Mucosa of gallbladder (tissue), 1 donor: ENCODE measurements at places on chromosomes 4 and X. TPM values are rescaled to one million over a fixed set of nuclear protein-coding genes. Genes with fewer than 3 reads are reported as not detected.
A peak's percentile ranks its signal among the peaks of the same experiment; 100 is the strongest.

DNA sequence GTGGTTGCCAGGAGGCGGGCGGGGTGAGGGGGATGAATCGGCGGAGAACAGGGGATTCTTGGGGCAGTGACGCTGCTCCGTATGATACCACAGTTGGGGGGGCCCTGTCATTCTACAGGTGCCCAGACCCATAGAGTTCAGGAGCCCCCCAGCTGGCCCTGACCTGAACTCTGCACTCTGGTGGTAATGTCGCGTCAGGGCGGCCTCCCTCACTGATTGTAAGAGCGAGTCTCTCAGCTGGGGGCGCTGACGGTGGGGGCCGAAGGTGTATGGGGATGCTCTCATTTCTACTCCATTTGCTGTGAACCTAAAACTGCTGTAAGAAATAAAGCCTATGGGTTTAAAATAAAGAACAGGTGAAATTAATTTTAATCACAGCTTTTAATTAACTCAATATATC, 91.8 kb upstream of the PSAPL1 start:
- DNase-seq = no peak

The ADAMTS3 gene
- total RNA-seq = 0.40 TPM

DNA sequence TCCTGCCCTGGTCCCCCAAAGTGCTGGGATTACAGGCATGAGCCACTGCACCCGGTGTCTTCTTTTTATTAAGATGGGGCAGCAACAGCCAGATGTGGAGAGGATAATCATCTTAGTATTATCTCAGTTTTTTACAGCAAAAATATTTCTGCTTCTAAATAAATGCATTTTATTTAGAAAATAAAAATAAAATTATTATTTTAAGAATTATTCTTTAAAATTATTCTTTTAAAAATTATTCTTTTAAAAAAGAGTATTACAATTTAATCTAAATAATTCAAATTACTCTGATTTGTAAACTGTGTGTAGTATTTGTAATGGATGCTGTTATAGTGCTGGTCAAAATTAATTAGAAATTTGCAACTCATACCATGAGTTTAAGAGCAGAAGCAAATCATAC, 67.6 kb downstream of the ARFIP1 start:
- DNase-seq = no peak

The NAP1L2 gene
- 4.4 TPM for total RNA-seq

- DNase-seq = no peak
Observed at GRCh38 chr4:15007201-15007600, 4.9 kb downstream of the CPEB2 start.

DNA sequence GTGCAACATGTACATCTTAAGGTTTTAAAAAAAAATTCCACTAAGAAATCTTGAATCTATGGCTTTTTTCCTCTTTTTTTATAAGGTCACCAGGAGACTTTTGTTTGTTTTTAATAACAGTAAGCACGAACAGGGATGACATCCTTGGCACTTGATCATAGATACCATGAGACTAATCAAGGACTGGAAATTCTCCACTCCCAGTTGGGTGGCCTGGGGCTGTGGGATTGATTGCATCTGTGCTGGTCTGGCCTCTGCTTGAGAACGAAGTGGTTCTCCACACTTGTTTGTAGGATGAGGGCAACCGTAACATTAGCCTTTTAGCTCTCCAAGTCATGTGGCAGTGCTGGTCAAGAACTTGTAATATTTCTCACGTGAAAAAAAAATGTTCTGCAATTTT, 35.4 kb downstream of the SNX25 start:
- DNase-seq = peak; percentile 19

- DNase-seq = no peak
Observed at GRCh38 chr4:135123632-135124031, 922.0 kb upstream of the PABPC4L start.

GRCh38 chr4:145003675-145004074, 94.3 kb downstream of the ANAPC10 start:
- DNase-seq = no peak

The HTRA3 gene
- 20.3 TPM for total RNA-seq

The RAB9B gene
- total RNA-seq = 5.7 TPM

The TCEAL7 gene
- 8.1 TPM for total RNA-seq

GRCh38 chrX:117743469-117744251, 372.9 kb downstream of the KLHL13 start:
- DNase-seq = no peak

DNA sequence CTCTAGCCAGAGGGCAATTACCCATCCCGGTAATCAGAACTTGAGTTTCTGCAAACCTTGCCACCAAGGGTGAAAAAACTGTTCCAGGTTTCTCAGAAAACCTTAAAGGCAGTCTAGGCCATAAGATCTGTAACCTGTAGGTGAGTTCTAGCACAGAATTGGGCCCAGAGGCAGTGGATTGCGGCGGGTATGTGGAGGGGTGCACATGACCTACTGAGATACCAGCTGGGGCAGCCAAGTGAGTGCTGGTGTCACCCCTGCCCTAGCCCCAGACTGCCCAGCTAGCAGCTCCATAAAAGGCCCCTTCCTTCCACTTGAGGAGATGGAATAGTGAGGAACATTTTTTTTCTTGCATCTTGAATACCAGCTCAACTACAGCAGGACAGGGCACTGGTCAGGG, 176.7 kb downstream of the SMARCA1 start:
- DNase-seq = no peak

GRCh38 chrX:135463937-135464336, 42.2 kb downstream of the SMIM10L2A start:
- DNase-seq = no peak

- DNase-seq = no peak
Observed at GRCh38 chr4:3792813-3793212, 26.6 kb downstream of the ADRA2C start.

- peak; percentile 80 for DNase-seq
Observed at GRCh38 chr4:87985097-87985886, 9.8 kb downstream of the SPP1 start.

GRCh38 chr4:42653626-42654560, 3.0 kb downstream of the ATP8A1 start:
- DNase-seq = no peak

DNA sequence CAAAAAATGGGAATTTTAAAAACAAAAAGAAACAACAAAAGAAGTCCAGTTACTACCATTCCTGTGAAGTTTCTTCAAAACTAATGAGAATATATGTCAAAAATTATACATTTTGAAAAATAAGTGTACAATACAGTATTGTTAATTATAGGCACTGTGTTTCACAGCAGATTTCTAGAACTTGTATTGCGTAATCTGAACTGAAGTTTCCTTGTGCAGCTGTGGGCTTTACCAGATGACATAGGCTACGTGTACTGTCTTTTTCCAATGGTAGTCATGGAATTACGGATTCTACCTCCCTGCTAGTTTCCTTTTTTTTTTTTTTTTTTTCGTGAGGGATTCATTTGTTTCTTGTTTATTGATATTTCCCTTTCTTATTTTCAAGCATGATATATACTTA, 113.8 kb upstream of the GABRA2 start:
- no peak for DNase-seq

The USP17L24 gene
- total RNA-seq = not detected

DNA sequence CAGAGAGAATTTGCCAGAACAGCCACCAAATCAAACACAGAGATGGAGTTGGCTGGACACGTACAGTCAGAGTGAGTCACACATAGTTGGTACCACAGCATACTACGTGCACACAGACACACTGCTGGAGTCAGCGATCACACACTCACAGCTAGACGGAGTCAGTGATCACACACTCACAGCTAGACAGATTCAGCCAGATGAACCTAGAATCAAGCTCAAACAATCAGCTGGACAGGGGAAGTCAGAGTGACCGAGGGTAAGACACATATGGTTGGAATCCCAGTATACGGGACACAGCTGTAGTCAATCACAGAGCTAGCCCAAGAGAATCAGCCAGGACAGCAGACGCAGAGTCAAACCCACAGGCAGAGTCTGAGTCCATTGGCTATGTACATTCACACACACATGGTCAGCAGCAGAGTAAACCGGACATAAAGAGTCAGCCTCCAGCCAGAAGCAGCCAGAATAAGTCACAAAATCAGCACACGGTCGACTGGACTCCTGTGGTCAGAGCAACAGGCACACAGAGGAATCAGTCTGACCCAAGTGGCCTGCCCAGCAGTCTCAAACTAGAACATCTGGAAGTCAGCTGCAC, 4.6 kb downstream of the SLC38A5 start:
- no peak for DNase-seq

The SLC10A6 gene
- total RNA-seq = 0.81 TPM

DNA sequence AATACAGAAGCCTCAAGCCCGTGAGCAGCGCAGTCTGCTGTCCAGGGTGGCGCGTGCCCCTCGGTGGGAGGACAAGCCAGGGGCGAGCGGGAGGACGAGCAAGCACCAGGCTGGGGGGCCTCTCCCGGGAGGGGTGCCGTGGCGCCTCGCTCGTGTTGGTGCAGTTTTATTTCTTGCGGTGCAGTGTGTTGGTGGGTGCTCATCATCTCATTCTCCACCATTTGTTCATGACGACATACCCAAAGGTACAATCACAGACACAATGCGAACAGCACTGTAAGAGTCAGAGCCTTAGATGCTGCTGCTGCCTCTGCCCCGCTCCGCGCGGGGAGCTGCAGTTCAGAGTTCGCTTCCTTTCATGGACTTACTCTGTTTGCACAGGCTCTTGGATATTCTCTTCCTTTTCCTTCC, 30.3 kb downstream of the RGS12 start:
- DNase-seq = no peak

DNA sequence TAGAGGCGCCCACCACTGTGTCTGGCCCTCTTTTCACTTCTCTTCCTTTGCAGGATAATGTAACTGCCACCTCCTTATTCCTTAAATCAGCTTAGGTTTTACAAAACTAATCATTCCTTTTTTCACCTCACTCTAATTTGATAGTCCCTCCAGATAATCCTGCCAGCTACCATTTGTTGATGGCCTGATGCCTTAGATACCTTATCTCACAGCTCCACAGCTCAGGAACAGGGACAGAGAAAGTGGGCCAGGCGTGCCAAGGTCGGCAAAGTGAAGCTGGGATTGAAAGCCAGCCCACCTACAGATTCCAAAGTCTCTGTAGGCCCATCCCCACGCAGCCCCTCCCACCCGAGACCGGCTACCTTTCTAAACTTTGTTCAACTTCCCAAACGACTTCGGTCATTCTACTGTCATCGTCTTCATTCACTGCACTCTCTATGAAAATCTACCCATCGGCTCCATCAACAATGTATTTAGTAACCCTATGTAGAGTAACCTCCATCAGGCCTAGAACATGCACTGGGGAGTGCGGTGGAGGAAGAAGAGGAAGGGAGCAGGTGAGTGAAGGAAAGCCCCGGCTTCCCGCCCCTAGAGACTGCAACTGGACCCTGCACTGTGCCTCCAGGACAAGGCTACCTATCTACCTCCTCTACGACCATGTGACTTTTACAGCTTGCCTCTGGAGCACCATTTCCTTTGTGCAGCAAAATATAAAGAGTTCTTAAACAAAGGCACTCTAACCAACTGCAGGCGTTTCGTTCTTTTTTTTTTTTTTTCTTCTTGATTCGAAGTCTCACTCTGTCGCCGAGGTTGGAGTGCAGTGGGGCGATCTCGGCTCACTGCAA, 1.5 kb downstream of the CASP6 start:
- DNase-seq = no peak
